AG04450 (cell line): ENCODE measurements at places on chromosomes 3 and 15.

DNA sequence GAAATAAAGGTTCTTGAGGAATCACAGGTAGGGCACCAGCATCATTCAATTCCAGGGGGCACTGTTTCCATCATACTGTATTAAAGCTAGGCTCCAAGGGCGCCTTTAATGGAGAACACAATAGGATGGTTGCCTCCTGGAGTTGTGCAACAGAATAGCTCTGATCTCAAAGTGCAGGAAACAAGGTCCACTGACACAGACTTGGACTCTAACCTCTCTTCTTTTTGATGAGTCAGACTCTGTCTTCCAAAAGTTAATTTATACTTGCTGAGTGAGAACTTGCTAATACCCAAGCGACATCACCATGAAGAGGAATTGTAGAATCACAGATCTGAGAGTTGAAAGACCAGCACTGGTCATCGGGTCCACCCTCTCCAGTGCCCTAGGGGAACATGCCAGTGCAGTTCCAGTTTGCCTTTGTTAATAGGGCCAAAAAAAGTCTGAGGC lies 94.4 kb upstream of the PHLDB2 start:
- no peak for DNase-seq

GRCh38 chr15:58416963-58417362 lies 14.8 kb upstream of the LIPC start:
- DNase-seq: no peak

- DNase-seq: no peak
Measured at GRCh38 chr3:167507954-167508353, 34.1 kb upstream of the SERPINI2 start.

DNA sequence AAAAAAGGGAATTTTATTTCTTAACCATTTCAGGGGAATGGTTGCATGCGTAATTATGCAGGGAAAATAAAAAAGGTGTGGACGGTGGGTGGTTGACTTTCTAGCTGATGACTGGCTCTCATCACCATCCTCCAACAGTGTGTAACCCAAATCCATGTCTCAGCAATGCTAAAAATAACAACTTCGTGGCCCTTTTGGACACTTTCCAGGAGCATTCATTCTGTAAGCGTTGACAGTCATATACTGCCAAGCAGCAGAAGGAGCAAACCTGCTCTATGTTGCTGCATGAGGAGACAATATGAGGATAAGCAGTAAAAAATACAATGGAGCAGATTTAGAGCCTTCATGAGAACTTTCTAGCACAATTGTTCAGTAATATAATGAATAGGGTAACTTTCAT lies 189.1 kb downstream of the ANXA2 start:
- DNase-seq: no peak

DNA sequence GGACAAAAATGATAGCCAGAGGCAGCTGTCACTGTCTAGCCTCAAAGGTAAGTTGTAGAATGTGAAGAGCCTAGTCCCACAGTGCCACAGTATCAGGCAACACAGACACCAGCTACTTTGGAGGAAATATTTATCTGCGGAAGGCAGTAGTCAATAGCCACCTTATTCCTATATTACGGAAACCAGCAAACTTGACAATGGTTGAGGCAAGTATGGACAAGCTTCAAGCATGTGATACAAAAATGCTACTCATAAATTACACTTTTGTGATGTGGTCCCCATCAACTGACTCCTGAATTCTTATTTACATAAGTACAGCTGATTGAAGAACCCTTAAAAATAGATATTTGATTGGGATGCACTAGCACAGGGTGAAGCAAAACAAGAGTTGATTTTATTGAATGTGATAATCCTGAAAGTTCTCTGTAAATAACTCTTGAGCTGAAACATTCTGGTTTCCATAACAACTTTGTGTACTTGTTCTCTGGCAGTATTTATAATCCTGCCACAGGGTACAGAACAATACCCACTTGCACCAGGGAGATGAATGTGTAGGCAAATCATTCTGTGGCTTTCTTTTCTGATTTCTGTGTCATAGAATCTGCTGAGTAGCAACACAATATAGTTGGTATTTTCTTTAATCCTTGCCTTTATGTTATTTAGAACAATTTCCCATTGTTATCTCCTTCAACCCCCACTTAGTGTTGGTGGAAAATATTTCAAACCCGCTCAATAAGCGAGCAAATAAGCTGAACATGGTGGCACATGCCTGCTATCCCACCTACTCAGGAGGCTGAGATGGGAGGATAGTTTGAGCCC lies at the start of gene ANKUB1:
Gene ANKUB1, minus strand, starts transcription at position 103 of the 819 bp plus-strand sequence. CDS start 188 bp downstream, outside the sequence.
- DNase-seq: no peak

DNA sequence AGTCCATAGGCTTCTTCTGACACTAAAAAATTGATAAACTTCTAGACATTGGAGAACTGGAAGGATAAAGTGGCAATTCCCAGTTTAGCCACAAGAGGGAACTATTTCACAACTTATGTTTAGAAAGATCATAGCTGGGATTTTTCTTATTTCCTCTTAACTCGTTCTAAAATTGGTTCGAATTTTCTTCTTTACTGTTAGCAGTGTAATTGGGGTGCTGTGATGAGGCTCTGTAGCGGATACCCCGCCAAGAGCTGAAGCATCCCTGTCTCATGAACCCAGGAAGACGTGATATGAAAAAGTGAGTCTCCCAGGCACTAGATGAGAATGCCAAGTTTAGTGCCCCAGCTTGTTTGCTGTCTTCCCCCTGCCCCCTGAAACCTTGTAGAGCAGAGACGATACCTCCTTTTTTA lies 85.1 kb downstream of the PDCD6IP start:
- DNase-seq: no peak

- DNase-seq: no peak
Measured at GRCh38 chr3:45362758-45363157, 25.6 kb upstream of the LARS2 start.

DNA sequence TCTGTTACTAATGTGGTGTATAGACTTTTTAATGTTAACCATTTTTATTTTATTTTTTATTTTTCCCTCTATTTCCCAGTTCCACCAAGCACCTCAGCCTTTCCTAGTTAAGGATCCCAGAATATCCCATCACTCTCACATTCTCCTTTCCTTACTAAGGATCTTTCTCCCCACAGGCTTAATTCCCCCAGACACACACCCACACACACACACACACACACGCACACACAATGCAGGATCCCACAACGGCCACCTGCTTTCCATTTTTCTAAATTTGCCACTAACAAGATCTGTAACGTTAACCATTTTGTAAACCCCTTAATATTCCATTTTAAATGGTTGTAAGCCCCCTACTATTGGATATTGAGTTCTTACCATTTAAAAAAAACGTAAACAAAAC lies 404.1 kb downstream of the ZIC1 start:
- DNase-seq: no peak

GRCh38 chr15:25850154-25851111 lies 12.7 kb downstream of the ATP10A start:
- DNase-seq: no peak

DNA sequence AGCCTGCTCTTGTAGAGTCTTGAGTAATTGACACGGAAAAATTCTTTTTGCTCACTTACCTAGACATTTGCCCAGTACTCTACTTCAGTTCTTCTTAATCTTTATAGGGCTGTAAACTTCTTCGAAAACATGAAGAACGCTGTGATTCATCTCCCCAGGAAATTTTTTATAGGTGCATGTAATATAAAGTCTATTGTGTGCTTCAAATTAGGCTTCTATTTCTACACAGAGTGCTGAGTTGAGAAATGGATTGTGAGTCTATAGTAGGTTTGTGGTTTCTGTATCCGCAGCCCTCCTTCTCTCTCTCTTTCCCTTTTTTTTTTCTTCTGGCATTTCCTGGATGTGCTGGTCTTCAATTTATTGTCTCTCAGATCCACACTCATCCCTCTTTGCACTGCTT lies 183.3 kb upstream of the DCBLD2 start:
- DNase-seq: no peak
